Activated CD8-positive, alpha-beta memory T cell treated with anti-CD3 and anti-CD28 coated beads for 1 hour (primary cell): ENCODE measurements at places on chromosomes 7 and 10.

- no peak for DNase-seq
These were observed 8.9 kb downstream of the VSTM4 start for GRCh38 chr10:49106451-49106850.

GRCh38 chr7:50353894-50354595 is 49.5 kb downstream of the IKZF1 start:
- DNase-seq: no peak

- DNase-seq: no peak
These were observed 14.1 kb upstream of the DUSP5 start for GRCh38 chr10:110483633-110484032.

- no peak for DNase-seq
These were observed 9.4 kb upstream of the TAS2R16 start for GRCh38 chr7:123004931-123005330.

DNA sequence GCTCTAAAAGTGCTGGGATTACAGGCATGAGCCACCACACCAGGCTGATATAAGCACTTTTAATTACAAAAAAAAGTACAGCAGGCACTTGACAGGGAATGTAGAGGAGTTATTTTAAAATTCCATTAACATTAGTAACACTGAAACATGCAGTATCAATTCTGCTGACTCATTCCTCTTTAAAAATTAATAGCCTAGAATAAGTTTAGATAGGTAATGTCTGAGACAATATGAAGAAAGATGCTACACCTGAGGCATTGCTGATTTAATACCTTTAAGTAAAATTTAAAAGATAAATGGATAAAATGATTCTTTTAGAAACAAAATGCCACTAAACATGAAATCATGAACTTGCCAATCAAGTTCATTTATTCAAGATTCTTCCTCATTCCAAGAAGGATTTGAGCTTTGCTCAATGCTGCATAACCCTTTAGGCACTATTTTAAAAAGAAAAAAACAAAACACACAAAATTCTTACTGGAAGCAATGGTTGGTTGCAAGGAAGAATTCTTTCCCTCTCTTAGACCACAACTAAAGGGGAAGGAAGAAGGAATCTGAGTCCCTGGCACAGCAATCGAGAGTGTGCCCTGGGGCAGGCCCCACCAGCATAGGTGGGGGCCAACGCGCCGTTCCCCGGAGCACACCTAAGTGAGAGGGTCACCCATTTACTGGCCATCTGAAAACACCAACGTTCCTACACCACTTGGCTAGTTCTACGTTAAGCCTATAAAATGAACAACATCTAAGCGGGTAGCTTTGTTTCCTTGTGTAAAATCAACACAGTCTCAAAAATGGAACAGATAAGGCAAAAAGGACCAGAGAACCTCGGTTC is 26.6 kb downstream of the ESYT2 start:
- no peak for DNase-seq

GRCh38 chr7:7969306-7970236 is 975 bp downstream of the GLCCI1 start:
- DNase-seq: peak; percentile 28

- no peak for DNase-seq
These were observed 18.9 kb upstream of the LIMK1 start for GRCh38 chr7:74064696-74065095.

DNA sequence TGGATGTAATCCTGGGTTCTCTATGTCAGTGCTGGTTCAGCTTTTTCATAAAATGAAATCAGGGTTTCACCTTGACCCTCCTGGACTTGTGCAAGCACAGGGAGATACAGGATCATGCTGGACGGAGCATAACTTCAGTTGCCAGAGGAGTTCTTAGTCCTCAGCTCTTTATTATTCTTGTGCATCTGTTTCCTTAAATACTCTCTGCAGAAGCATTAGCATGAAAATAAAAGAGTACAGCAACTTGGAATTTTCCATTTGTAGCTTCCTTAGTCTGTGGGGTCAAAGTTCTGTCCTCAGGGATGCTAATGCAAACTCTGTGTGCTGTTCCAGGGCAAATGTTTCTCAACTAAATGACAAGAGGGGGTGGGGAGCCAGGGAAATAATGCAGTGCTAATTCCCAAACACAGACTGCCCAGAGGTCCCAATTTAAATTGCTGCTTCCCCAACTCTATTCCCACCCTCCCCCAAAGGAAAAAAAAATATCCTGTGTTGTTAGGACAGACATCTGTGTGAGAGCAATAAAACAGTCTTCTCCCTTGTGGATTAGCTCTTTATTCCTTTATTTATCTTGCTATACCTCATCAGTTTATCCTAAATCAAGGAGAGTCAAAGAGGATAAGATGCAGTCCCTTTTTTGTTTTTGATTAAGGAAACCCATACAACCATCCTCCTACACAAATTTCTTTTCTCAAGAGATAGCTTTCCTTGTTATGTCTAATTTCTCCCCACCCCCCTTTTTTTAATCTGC is 905.0 kb downstream of the LRMDA start:
- DNase-seq: no peak

GRCh38 chr7:149217570-149217969 is 21.9 kb upstream of the ZNF212 start:
- no peak for DNase-seq

DNA sequence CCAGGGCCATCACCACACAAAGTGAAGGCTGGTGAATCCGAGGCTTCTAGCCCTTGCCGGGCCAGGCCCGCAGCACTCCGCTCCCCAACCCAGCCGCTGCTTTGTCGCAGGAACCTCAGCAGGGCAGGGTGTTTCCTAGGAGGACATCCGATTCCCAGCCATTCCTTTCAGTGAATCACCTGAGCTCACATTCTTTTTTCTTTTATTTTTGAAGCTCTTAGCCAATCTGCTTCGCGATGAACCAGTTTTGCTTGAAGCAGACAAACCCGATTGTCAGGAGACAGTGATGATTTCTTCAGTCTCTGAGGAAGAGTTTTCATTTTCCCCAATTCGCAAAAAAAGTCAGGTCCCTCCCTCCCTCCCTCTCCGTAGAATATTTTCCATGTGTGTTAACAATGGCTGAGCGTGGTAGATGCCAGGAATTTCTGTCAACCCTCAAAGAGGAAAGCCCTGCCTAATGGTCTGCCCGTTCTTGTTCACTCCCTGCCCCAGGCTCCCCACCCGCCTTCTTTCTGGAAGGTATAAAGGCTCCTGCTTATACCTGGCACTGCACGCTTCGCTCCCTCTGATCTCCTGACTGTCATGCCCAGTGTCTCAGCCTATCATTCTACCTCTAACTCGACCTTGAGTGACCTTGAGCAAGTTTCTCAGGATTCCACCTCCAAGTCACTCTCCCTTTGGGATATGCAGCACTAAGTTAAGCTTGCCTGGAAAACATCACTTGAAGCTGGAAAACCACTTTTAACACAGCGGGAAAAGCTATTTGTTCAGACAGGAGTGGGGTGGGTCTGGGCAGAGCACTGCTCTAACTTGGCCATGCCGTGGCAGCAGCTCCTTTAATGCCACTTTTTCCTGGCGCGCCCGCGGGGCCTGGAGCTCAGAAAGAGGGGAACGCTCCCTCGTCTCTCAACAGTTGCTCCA is 35.1 kb downstream of the EGFR start:
- no peak for DNase-seq

- no peak for DNase-seq
These were observed 42.5 kb downstream of the STK17A start for GRCh38 chr7:43625453-43625852.

DNA sequence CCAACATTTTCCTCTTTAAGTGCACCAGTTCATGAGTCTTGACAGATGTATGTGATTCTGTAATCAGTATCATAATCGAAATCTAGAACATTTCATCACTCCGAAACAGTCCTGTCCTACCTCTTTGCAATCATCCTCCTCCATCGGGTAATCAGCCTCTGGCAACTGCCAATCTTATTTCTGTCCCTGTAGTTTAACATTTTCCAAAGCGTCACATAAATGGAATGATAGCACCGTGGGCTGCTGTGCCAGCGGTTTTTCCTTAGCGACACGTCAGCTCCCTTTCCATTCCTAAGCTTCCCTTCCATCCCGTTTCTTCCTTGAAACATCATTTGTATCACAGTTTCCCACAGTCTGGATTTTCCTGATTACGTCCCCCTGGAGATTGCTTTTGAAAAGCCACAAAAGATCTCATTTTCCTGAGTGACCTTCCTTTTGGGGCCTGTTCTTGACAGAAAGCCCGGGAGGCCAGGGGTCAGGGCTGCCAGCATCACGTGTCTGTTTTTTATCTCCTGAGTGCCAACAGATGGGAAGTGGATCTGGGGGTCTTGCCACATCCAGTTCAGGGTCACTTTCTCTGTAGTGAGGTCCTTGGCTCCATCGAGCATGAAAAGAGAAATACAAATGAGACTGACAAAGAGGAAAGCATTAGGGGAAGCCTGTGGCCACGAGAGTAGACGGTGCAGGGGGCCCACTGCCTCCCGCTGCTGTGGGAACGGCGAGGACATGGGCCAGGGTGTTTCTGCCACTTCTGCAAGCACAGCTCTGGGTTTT is 31.6 kb downstream of the TMEM120A start:
- DNase-seq: no peak

DNA sequence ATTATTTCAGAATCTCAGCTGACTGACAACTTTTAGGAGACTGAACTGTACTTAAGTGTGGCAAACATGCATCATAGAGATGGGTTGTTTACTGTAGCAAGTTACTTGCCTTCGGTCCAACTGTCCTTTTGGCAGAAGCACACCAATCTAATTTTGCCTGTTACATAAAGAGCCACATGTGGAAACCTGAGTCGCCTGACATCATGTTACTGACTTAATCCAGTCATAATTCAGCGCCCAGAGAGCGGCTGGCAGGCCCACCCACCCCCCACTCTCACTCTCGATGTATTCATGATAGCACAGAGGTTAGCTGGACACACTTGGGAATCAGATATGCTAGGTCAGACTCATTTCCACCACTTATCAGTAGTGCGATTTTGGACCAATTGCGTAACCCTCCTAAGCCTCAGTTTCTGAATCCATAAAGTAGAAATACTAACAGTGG is 57.3 kb upstream of the CAPZA2 start:
- no peak for DNase-seq

GRCh38 chr7:7868572-7868899 is 100.1 kb upstream of the GLCCI1 start:
- DNase-seq: no peak

- DNase-seq: no peak
These were observed at the start of gene CYP3A5 for GRCh38 chr7:99679400-99680191. CYP3A5 (minus strand) TSS chr7:99679996; CDS start chr7:99679896, 100 bp downstream.

GRCh38 chr10:116049158-116049973 is 223.6 kb downstream of the GFRA1 start:
- DNase-seq: no peak

- DNase-seq: no peak
These were observed 135.0 kb downstream of the CDH23 start for GRCh38 chr10:71531485-71532446.

- no peak for DNase-seq
These were observed 36.7 kb downstream of the C10orf143 start for GRCh38 chr10:130073912-130074311.

- no peak for DNase-seq
These were observed 142.3 kb downstream of the KAT6B start for GRCh38 chr10:74968667-74969061.

- DNase-seq: no peak
These were observed 38.1 kb downstream of the FAM107B start for GRCh38 chr10:14736600-14737081.

- DNase-seq: no peak
These were observed 55.0 kb downstream of the GBF1 start for GRCh38 chr10:102300278-102300843.

GRCh38 chr10:102514487-102515311 is 10.9 kb downstream of the SUFU start:
- DNase-seq: no peak

DNA sequence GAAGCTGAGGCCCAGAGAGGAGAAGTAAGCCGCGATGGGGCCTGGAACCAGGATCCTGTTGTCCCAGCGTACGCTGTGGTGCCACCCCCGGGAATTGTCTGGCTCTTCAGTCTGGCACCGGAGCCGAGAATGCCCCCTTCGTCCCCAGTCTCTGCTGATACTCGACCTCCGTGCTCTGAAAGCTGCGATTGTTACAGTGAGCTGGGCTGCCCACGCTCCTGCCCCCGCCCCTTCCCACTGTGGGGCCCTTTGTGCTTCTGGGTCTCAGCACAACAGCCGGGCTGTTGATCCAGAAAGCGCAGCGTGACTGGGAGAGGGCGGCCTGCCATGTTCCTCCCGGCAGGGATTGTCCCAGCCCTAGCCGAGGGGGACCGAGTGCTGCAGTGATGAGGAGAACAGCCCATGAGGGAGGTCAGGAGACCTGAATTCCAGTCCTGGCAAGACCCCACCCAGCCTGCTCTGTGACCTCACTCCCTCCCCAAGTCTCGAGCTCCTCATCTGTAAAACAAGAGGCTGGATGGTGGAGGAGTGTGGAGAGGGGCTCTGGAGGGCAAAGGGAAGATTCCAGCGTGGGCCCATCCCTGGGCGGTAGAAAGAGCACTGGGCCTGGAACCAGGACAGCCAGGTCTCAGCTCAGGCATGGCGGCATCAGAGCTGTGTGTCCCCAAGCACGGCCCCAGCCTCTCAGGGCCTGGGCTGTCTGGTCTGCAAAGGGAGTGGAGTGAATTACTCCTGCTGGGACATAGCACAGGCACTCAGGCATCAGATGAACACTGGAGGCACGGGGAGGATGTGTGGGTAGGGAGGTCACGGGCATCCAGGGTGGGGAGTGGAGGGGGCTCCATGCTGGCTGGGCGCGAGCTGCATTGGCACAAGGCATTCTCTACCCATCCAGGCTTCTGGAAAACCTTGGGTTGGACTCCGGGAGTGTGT is 43.6 kb downstream of the TSPAN15 start:
- DNase-seq: no peak

GRCh38 chr7:46099076-46099475 is 178.0 kb upstream of the IGFBP3 start:
- no peak for DNase-seq
